ENCODE measurements at places on chromosomes 4 and X.
A peak's percentile ranks its signal among the peaks of the same experiment; 100 is the strongest.

DNA sequence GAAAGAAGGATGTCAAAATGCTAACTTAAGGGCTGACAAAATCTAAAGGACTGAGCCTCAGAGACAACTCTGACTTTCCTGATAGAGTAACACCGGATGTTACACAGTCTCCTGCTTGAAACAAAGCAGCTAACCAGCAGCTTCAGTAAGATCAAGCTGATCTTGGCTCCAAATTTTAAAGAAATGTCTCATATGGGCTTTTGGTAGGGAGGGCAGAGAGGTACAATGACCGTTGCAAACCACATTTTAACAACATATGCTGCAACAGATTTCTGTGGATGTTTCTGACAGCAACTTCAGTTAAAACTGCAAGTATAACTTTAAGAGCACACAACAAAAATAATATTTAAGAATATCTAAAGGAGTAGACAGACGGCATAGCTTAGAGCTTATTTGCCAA is 9.1 kb downstream of the RPGR start:
- DNase-seq: no peak

GRCh38 chrX:102684772-102685520 is 27.3 kb upstream of the GPRASP2 start:
- DNase-seq: no peak

GRCh38 chr4:168942985-168943384 is 67.1 kb downstream of the CBR4 start:
- no peak for DNase-seq

GRCh38 chrX:101219116-101219863 is at the start of gene DRP2:
Gene DRP2, plus strand, starts transcription at chrX:101219786. Its CDS starts 11,862 bp downstream, at chrX:101231648.
- DNase-seq: no peak

GRCh38 chrX:131617182-131617581 is 73.3 kb downstream of the OR13H1 start:
- peak; percentile 54 for DNase-seq

- DNase-seq: no peak
Observed at GRCh38 chrX:133391111-133391510, 24.2 kb downstream of the GPC4 start.

- no peak for DNase-seq
Observed at GRCh38 chrX:15507005-15507404, 6.4 kb downstream of the BMX start.

DNA sequence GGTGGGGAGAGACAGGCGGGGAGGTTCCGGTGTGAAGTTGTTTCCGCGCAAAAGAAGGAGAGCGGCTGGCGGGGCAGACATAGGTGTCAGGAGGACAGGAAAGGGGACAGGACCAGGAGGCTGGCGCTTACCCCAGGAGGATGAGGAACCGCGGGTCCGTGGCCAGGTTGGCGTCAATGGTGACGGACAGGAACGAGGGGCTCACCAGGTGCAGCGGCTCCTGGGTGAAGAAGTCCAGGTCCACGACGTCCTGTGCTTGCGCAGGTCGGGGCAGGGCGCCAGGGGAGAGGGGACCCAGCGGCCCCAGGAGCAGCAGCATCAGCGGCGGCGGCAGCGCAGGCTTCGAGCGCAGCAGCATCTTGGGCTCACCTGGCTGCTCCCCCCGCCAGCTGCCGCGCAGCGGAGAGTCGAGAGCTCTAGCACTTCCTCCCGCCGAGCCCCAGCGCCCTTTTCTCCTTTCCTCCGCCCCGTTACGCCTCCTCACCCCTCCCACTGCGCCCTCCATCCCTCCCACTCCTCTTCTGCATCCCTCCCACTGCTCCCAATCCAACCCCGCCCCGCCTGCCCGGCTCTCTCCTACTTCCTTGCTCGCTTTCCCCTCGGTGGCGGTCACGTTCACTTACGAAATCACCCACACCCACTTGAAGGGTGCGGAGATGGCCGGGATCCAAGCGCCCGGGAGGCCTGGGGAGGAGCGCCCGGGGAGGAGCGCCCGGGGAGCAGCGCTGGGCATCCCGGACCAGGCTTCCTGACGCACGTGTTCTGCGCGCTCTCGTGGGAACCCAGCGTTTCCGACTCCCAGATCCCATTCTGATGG is at the start of gene HPSE:
Gene HPSE (minus strand): TSS at position 424 of the 817 bp plus-strand sequence. CDS start 66 bp downstream, at position 358.
- DNase-seq: peak; percentile 23

DNA sequence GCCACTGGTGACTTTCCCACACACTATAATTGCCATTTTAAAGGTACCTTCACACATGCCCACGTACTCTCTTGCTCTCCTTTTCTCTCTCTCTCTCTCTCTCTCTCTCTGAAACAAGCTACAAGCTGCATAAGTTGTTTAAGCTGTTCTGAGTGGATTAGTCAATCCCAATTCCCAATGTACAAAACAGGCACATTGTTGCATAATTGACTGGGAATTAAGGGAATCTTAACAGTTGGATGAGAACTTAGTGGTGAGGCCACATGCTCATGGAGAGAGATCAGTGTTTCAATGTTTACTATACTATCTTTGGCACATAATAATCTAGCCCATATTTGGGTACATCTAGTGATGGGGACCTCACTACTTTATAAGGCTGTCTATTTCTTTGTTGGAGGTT is 123.3 kb downstream of the ARHGEF9 start:
- DNase-seq: no peak

- no peak for DNase-seq
Observed at GRCh38 chr4:153547520-153547919, 81.4 kb downstream of the TMEM131L start.

- DNase-seq: no peak
Observed at GRCh38 chrX:13015536-13016236, 28.7 kb downstream of the FAM9C start.

DNA sequence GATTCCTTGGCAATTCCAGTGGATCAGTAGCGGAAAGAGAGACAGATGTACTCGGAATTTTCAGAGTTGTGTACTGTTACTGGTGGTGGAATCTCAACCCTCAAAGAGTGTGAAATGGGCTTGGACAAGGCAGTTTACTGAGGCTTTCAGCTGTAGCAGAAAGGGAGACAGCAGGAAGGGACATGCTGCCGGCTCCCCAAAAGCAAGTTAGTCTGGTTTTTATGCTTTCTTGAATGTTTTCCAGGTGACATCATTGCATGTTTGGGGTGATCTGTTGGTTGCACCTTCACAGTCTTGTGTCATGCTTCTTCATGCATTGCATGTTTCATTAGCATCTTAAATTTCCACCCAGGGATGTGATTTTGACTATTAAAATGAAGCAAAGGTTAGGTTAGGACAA is 1282.2 kb downstream of the ADGRL3 start:
- DNase-seq: no peak

- peak; percentile 6 for DNase-seq
Observed at GRCh38 chrX:151402719-151403390, 5.8 kb downstream of the VMA21 start.

GRCh38 chr4:47907089-47907646 is 7.2 kb downstream of the NFXL1 start:
- no peak for DNase-seq

DNA sequence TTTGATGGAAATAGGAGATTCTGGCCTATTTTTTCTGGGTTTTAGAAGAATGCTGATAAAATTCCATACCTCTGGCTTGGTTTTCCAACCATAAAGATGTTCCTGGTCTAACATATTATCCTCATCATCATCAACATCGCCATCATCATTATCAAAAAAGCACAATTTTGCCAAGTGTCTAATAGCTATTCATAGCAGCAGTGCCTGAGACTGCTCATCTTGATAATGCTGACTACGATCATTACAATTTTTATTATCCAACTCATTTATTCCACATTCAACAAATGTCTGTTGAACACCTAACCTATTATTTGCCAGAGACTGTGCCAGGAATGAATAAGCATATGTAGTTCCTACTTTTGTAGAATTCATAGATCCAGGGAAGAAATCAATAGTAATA is 303.5 kb upstream of the GATB start:
- no peak for DNase-seq

DNA sequence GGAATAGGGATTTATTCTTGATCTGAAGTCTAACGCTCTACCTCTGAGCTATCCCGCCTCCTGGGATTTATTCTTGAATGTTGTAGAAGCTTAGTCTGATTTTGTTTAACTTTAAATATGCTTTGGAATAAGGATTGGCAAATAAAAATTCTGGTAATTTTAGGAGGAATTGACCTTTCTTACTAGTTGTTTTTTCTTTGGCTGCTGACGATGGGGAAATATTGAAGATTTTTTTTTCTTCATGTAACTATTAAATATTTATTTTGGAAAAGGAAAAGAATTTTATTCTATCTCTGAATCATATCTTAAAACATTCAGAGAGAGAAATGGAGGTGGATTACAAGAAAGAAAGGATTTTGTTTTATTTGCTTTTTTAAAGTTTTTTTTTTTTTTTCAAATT is 122.9 kb downstream of the PDLIM5 start:
- no peak for DNase-seq

- DNase-seq: no peak
Observed at GRCh38 chrX:23737413-23737812, 5.7 kb downstream of the ACOT9 start.

- DNase-seq: no peak
Observed at GRCh38 chrX:22122510-22122909, 90.4 kb downstream of the PHEX start.

DNA sequence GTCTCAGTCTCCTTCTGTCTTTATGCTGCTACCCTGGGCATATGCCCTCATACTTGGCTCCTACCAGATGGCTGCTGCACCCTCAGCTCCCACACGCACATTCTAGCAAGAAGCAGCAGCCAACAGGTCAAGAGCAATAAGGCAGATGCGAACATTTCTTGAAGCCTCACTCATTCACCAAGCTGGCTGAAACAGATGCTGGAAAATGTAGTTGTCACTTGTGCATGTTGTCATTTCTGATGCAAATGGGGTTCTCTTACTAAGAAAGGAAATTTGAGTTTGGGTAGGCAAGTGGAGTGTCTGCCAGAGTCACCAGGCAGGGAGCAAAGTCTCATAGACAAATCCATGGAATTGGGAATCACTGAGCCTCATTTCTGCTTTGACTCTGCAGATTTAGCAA is 57.4 kb upstream of the SORBS2 start:
- DNase-seq: no peak

DNA sequence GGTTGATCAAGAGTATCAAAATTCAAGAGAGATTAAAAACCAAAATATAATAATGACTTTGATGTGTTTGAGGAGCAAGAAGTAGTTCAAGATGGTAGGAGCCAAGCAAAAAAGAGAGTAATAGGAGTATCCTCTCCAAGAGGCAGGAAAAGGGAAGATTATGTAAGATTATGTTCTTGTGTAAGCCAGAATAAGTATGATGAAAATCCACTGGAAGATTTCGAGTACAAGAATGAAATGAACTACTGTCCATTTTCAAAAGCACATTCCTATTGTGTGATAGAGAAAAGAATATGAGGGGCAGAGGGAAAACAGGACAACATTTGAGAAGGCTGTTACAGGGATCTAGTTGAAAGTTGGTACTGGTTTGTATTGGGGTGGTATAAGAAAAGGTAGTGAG is 659.6 kb upstream of the INTU start:
- no peak for DNase-seq

GRCh38 chr4:30716158-30716557 is 4.0 kb upstream of the PCDH7 start:
- DNase-seq: no peak

DNA sequence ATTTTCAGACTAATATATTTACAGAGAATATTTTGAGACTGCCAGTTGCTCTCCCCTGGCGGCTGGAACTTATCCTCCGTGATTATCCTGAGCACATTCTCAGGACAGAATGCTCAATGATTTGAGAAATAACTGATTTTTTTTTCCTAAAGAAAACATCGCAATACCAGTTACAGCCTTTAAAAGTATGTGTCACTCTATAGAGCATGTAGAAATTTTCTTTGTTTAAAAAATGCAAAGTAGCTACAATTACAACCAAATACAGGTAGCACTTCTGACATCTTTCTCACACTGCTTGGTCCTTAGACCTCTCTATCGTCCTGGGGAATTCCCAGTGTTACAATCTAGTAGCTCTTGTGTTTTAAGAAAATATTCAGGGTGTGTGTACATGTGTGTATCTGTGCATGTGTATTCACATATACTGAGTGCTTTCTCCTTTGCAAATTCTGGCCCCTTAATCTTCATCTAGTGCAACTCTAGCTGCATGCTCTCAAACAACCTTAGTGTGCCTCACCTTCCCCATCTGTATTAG is 13.8 kb downstream of the APBB2 start:
- no peak for DNase-seq

- DNase-seq: no peak
Observed at GRCh38 chrX:133594156-133594555, 178.9 kb upstream of the GPC4 start.

- DNase-seq: no peak
Observed at GRCh38 chr4:145308598-145308997, 128.2 kb upstream of the OTUD4 start.

DNA sequence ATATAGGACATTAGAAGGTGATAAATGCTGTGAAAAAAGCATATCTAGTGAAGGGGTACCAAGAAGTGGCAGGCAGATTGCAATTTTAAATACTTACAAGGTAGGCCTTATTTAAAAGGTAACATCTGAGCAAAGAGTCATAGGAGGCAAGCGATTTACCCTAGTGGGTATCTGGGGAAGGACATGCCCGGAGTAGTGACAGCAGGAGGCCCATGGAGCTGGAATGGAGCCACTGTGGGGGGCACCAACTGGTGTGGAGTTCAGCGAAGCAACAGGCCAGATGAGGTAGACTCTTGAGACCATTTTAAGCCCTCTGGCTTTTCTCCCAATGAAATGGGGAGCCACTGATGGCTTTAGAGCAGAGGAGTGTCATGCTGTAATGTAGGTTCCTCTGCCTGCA is 37.3 kb downstream of the SEC24D start:
- DNase-seq: no peak

DNA sequence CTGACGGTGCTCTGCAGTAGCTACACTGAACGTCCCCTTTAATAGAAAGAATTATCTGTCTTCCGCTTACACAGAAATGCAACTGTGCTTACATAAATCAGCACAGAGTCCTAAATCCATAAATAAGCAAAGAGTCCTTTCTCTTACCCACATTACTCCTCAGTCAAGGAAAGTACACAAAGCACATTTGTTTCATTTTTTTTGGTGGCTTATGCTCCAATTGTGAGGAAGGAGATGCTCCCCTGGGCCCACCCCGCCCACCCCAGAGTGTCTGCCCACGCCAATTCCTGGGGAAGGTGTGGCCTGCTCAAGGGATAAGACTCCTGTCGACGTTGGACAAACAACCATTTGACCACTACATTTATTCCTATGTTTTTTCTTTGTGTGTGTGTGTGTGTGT is 53.8 kb downstream of the CPLX1 start:
- DNase-seq: no peak

DNA sequence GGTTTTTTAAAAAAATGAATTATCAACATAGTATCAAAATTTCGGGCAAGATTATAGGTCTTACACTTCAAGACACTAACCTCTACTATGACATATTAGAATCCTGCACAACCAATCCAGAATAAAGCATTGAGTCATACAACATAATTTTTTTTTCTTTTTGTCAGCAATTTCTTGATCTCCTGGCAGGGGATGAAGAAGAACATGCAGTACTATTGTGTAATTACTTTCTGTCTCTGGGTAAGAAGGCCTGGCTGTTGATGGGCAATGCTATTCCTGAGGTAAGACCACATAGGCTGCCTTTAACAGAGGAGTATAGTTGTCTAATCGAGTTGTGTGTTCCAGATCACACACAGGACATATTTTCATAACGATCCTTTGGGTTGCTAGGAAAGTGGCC is 67.5 kb downstream of the FBXL5 start:
- DNase-seq: no peak
